RKO (cell line): ENCODE measurements at places on chromosomes 12 and 14.
A peak's percentile ranks its signal among the peaks of the same experiment; 100 is the strongest.

DNA sequence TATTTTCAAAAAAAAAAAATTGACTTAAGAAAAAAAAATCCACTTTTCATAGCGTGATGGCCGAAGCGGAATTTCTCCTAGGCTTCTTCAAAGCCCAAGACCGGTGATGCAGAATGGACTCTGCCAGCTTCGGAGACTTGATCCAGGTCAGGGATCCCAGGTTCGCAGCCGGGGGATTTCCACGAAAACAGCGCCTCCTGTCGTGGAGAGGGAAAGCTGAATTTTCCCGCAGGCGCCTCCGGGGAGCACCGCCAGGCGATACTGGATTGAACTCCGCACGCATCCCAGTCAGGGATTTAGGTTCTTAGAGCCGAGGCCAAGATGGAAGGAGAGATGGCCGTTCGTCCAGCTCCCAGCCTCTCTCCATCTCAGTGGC is 2.1 kb downstream of the TTC6 start:
- DNase-seq: no peak

GRCh38 chr12:39620659-39621658 is 1.4 kb upstream of the ABCD2 start:
- DNase-seq: no peak

GRCh38 chr12:34286934-34287333 is 264.6 kb downstream of the ALG10 start:
- DNase-seq: no peak

- no peak for DNase-seq
Observed at GRCh38 chr12:27772328-27773049, 7.5 kb upstream of the KLHL42 start.

- DNase-seq: no peak
Observed at GRCh38 chr12:98852181-98852580, 207.1 kb downstream of the APAF1 start.

DNA sequence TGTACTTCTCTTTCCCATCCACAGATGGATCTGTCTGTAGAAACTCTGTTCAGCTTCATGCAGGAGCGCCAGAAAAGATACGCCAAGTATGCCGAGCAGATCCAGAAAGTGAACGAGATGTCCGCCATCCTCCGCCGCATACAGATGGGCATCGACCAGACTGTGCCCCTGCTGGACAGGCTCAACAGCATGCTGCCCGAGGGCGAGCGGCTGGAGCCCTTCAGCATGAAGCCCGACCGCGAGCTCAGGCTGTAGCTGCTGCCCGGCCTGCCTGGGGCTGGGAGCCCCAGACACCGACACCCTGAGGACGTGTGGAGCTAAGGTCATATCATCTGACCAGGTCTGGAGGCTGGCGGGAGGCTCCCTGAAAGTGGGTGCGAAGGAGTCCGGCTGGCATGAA is 97.1 kb downstream of the DUSP16 start:
- no peak for DNase-seq

DNA sequence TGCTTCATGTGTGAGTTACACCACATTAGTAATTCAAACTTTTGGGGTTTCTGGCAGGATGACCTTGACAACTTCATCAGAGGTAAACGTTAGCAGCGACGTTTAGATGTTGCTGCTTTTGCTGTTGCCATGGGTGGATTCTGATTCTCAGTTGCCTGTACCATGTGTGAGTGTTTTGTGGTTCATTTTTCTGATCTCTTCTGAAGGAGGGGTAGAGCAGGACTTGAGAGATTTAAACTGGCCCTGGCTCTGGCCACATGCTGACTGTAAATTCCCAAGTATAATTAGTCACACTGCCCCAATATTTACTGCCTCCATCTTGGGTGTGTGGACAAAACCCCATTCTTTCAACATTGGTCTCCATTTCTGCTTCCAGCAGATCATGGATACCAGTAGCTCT is 110.4 kb downstream of the ETV6 start:
- no peak for DNase-seq

- no peak for DNase-seq
Observed at GRCh38 chr14:32932914-32933628, 5.6 kb upstream of the NPAS3 start.

DNA sequence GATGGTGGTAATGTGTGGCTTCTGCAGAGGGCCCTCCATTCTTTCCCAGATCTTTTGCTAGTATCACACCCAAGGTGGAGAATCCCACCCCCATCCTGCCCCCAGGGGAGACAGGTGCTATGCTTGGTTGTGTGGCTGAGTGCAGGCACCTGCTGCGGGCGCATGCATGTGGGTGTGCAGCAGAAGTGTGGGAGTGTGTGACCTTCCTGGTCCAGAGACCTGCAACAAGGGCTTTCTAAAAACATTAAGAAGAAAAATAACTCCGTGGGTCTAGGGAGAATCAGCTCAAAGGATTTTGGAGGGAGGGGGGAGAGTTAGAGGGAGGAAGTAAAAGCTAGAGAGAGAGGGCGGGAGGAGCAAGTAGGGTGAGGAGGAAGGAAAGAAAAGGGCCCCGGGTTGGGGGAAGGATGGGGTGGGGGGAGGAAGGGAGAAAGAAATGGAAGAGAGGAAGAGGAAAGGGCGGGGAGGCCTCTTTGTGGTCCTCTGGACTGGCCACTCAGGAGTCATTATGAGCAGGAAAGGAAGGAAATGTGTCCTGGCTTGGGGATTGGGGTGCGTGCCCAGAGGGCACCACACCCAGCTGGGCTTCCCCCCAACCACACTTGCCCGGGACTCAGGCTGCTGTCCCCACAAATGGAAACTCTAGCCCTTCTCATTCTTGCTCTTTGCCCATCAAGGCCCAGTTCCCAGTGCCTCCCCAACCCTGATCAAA is 3.1 kb upstream of the FIGNL2 start:
- DNase-seq: no peak

DNA sequence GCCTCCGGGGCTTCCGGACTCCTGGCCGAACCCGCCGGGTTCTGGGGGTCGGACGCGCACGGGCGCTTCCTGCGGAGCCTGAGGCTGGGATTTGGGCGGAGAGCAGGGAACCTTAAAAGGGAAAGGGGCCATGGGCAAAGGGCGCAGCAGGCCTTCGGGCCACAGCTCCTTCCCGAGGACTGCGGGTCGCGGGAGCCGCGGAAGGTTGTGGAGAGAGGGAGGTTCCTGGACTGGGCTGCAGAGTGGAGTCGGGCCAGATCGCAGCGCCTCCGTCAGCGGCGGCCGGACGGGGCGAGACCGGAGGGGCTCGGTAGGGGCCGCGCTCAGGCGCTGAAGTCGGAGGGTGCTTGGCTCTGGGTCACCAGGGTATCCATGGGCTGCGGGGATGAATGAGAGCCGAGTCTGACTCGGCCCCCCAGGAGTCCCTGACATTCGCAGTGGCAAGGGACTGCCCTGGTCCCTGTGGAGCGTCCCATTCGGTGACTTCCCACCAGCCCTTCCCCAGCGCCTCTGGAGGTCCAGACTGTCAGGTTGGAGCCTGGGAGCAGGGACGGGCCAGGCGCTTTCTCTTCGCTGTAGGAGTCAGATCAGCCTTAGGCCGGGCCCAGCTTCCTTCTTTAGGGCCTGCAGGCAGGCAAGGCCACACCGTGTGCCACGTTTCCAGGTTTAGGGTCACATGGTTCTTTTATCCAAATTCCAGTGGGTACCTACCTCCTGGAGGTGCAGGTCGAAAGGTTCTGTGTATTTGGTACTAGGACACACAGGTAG is 938 bp upstream of the SLC25A29 start:
- DNase-seq: peak; percentile 30

- no peak for DNase-seq
Observed at GRCh38 chr12:16515666-16516065, 90.3 kb downstream of the LMO3 start.

- DNase-seq: peak; percentile 75
Observed at GRCh38 chr14:32560209-32560857, 231.2 kb downstream of the AKAP6 start.

DNA sequence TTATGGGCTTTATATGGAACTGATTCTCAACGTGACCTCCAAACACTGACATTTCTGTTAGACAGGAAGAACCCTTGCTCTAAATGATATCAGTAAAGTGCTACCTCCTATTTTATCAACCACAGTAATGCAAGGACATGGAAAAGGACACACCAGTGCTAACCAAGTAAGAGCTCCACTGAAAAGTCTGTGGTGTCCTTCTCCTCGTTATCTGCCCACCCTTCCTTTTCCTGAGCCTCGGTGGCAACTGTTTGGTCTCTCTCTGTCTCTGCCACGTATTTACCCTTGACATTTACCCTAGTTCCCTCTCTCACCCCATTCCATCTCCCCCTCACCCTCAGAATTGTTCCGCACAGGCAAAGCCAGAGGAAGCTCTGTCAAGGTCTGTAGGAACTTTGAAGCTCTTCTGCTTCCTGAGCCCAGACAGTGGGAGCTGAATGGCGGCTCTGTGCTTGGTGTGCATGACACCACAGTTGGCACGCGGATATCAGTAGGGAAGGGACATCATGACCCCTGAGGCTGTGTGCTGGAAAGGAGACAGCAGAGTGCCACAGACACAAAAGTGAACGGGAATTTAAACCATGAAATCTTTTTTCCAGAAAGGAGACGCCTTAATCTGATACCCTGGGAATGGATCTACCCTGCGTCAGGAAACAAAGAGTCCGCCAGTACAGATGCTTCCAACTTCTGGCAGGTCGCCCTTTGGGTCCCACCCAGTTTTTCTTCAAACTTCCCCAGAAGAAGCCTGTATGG is 50.8 kb downstream of the NTN4 start:
- no peak for DNase-seq

DNA sequence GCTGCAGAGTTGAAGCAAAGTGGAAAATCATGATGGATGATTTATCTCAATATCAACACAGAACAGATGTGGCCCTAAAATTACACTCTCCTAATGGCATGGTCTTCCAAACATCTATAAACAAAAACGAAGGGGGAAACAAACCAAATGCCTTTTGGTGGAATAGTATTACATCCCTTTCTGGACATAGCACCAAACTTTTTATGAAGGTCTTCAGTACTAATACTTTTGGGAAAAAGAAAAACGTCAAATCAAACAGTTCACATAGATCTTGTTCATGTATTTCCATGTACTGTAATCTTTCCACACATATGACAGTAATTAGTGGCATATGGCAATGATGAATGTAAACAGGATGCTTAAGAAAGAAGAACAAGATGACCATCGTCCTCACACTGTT is 22.9 kb upstream of the ANAPC7 start:
- DNase-seq: no peak

DNA sequence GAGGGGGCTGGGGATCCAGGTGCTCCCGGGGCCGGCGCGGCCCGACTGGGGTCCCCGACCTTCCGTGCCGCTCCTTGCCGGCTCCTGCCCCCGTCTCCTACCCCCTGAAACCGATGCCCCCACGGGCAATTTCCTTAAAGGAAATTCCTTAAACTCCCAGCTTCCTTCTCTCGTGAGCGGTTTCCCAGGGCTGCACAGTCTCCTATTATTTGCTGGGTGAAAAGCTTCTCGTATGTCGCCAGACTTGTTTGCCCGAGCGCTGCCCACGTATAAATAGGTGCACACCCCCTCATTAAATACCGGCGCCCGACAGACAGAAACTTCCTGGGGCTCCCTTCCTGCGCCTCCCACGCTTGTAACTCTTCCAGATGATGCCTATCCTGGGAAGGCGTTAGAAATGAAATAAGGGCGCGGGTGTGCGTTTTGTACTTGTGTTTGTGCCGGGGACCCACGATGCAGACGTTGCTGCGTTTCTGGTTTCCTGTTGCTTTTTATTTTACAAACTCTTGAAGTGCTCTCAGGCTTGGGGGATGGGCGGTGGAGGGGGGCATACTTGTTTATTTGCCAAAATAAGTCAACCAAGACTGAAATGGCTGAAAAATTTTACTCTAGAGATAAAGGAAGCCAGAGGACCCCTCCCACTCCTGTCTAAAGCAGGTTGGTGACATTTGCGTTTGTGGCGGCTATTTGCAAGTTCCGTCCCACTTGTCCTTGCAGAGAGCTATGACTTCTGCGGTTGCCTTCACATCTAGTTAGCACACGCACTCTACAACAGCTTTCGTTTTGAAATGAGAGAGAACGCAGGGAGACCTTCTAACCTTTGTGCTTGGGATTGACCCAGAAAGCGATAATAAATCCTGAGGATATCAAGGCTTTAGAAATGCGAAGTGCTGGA is 1.0 kb downstream of the HIP1R start:
- peak; percentile 72 for DNase-seq

DNA sequence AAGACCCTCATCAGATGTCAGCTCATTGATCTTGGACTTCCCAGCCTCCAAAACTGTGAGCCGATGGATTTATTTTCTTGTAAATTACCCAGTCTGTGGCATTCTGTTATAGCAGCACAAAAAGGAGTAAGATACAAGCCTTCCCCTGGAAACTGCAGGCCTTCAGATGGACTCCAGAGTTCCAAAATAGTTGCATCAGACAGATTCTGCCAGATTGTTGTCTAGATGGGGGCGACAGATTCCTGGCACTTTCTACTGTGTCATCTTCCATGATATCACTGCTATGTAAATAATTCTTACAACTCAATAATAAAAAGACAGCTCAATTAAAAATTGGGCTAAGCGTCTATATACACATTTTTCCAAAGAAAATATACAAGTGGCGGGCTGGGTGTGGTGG is 17.2 kb upstream of the MARK3 start:
- DNase-seq: no peak

DNA sequence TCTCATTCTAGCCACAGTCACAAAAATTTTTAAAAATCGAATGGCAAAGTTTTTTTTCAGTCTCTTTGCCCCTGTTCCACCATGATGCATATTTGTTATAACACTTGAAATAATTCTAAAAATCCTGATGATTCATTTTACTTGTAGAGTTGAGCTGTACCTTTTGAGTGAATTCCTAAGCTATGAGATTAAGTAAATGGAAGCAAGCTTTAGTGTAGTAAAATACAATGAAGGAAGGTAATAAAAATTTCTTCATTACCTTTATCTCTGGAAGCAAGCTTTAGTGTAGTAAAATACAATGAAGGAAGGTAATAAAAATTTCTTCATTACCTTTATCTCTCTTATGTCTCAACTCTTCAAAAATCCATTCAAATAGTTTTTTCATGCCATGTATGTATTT is 46.1 kb downstream of the TMTC3 start:
- no peak for DNase-seq

DNA sequence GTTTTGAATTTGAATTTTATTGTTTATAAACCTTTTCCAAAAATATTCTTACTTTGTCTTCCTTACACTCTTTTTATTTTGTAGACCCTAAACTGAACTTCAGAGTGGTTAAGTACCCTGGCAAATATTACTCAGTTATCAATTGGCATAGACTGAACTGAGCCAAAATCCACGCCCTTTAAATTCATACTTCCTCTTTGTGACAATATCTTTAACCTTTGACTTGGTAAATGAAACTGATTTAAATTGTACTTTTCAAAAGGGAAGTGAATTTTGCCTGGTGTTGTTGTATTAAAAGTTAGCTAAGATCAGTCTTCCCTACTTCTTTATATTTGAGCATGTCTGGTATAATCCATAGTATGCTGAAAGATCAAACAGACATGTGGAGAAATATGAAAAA is 184.3 kb upstream of the USP15 start:
- no peak for DNase-seq

- no peak for DNase-seq
Observed at GRCh38 chr14:44741431-44741830, 220.3 kb downstream of the KLHL28 start.

DNA sequence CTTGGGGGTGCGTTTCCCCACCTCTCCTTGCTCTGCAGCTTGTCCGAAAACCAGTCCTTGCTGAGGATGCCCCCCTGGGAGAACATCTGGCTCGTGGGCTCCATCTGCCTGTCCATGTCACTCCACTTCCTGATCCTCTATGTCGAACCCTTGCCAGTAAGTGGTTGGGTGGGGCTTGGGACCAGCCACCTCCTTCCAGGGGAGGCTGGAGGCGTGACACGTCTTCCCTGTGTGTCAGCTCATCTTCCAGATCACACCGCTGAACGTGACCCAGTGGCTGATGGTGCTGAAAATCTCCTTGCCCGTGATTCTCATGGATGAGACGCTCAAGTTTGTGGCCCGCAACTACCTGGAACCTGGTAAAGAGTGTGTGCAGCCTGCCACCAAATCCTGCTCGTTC is 57.5 kb downstream of the ANAPC7 start:
- no peak for DNase-seq
